Astrocyte (in vitro differentiated cells and primary cell): ENCODE measurements at places on chromosomes 1 and 21. TPM values are rescaled to one million over a fixed set of nuclear protein-coding genes. Genes with fewer than 3 reads are reported as not detected.

GRCh38 chr1:44290250-44291094 lies 64.6 kb downstream of the ERI3 start:
- no peaks in the 10 kb centered on the region for H3K27me3 ChIP-seq
- DNase-seq: no peak
- no peak overlapping the region for H3K4me3 ChIP-seq
- no peaks in the 10 kb centered on the region for H3K4me1 ChIP-seq
- H3K36me3 ChIP-seq: peaks cover 9% of the 10 kb centered on the region
- no peak overlapping the region for H3K27ac ChIP-seq

DNA sequence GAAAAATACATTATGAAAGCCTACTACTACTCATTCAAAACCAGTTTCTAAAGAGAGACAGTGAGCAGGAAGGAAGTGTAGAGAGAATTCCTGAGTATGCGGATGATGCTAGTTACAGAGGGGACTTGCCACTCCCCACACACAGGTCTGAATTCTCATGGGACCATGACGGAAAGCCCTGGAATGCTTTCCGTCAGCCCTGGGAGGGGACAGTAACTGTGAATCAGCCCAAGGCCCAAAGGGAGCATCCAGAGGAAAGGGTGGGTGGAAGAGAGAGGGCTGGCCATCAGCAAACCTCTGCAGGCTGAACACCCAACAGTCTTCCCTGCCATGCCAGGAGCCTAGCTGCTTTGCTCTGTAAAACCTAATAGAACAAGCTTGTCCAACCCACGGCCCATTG lies 36.4 kb downstream of the RCSD1 start:
- no peaks in the 10 kb centered on the region for H3K36me3 ChIP-seq
- H3K27ac ChIP-seq: peak overlapping the region; percentile 8
- H3K27me3 ChIP-seq: no peaks in the 10 kb centered on the region
- peaks cover 13% of the 10 kb centered on the region for H3K4me1 ChIP-seq
- H3K4me3 ChIP-seq: no peak overlapping the region

GRCh38 chr21:10273196-10273595 lies 248.2 kb upstream of the TPTE start:
- H3K4me1 ChIP-seq: no peaks in the 10 kb centered on the region
- H3K27ac ChIP-seq: no peak overlapping the region
- no peaks in the 10 kb centered on the region for H3K36me3 ChIP-seq
- no peaks in the 10 kb centered on the region for H3K27me3 ChIP-seq
- no peak overlapping the region for H3K4me3 ChIP-seq

GRCh38 chr21:23639721-23640120 lies 1967.6 kb downstream of the MRPL39 start:
- H3K27ac ChIP-seq: no peak overlapping the region
- no peak overlapping the region for H3K4me3 ChIP-seq
- H3K36me3 ChIP-seq: no peaks in the 10 kb centered on the region
- no peaks in the 10 kb centered on the region for H3K4me1 ChIP-seq
- DNase-seq: no peak
- no peaks in the 10 kb centered on the region for H3K27me3 ChIP-seq

DNA sequence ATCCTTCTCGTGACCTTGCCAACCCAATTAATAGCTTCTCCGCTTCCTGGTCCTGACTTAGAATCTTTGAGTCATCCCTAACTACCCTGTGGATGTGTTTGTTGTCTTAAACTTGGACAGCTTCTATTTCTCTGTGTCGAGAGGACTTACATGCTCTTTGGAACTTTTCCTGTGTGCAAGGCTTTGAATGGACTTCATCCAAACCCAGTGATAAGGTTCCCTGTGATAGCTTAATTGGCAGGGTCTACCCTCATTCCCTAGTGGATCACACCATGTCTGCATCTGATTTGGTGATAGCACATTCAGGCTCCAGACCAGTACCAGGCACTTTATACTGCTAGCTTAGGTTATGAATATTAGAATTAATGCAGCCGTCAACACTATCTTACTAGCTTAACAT lies 378.2 kb upstream of the KAZN start:
- peak; percentile 1 for DNase-seq
- H3K4me3 ChIP-seq: no peak overlapping the region
- H3K4me1 ChIP-seq: no peaks in the 10 kb centered on the region
- H3K36me3 ChIP-seq: no peaks in the 10 kb centered on the region

- H3K27me3 ChIP-seq: no peaks in the 10 kb centered on the region
- no peaks in the 10 kb centered on the region for H3K36me3 ChIP-seq
- peak; percentile 58 for DNase-seq
- peaks cover 8% of the 10 kb centered on the region for H3K4me1 ChIP-seq
- peak overlapping the region; percentile 82 for H3K4me3 ChIP-seq
- H3K27ac ChIP-seq: peak overlapping the region; percentile 83
These were observed 611 bp upstream of the AKT3 start for GRCh38 chr1:243850452-243851256.

- no peaks in the 10 kb centered on the region for H3K27me3 ChIP-seq
- DNase-seq: peak; percentile 59
- H3K4me3 ChIP-seq: peak overlapping the region; percentile 45
- no peaks in the 10 kb centered on the region for H3K36me3 ChIP-seq
- H3K27ac ChIP-seq: peak overlapping the region; percentile 93
These were observed 75.0 kb downstream of the PTPN14 start for GRCh38 chr1:214476229-214476985.

- peaks cover 7% of the 10 kb centered on the region for H3K4me1 ChIP-seq
- no peaks in the 10 kb centered on the region for H3K27me3 ChIP-seq
- no peak overlapping the region for H3K27ac ChIP-seq
- H3K36me3 ChIP-seq: no peaks in the 10 kb centered on the region
- no peak overlapping the region for H3K4me3 ChIP-seq
- DNase-seq: no peak
These were observed 41.3 kb downstream of the COL6A1 start for GRCh38 chr21:46022551-46023525.

DNA sequence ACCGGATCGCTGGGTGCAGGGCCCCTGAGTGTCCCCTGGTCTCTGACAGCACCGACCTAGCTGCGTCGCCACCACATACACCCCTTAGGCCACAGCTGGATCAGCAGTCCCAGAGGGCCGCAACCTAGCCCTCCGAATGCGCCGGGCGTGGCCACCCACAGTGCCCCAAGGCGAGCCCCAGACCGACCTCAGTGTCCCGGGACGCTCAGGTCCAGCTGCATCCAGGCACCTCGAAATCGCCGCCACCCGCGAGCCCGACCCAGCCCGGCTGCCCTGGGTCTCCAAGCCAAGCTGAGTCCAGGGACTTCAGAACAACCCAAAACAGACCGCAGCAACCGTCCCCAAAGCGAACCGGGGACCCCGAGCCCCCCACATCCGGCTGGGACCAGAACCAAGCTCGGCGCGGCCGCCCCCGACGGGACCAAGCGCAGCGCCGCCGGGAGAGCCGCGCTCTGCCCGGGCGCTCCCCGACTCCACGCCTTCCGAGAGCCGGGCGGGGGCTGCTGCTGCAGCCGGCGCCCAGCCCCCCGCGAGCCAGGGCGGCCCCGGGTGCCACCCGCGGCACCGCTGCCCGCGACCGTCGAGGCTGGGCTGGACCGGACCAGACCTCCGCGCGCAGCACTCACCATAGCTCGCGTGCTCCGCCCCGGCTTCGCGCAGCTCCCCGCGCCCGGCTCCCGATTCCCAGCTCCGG lies 54.6 kb upstream of the ECE1 start:
- peak overlapping the region; percentile 77 for H3K4me3 ChIP-seq
- no peak for DNase-seq
- no peaks in the 10 kb centered on the region for H3K36me3 ChIP-seq
- H3K27ac ChIP-seq: peak overlapping the region; percentile 48
- H3K27me3 ChIP-seq: no peaks in the 10 kb centered on the region

DNA sequence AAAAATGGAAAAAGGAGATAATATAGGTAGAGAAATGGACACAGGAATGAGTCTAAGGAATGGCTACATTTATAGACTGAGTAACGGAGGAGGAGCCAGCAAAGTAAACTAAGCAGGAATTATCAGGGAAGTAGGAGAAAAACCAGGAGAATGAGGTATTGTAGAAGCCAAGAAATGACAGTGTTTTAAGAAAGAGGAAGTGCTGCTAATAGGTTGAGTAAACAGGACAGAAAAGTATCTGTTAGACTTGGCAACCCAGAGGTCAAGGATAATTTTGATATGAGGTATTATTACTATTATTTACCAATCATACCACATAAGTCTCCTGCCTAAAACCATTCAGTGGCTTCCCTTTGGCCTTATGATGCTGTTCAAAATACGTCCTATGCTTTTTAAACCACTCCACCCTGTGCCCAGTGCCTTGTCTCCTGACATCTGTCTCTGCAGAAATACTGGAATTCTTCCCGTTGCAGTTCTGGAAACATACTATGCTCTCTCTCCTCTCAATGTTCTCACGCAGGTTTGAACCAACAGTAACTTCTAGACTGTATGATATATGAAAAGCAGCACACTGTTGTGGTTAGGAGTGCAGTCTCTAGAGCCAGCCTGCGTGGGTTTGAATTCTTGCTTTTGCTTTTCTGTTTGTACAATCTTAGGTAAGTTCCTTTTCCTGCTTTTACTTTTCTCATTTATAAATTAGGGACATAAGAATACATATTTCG lies 24.6 kb upstream of the NEK7 start:
- DNase-seq: no peak
- H3K27me3 ChIP-seq: no peaks in the 10 kb centered on the region
- H3K27ac ChIP-seq: no peak overlapping the region
- H3K36me3 ChIP-seq: no peaks in the 10 kb centered on the region
- H3K4me3 ChIP-seq: no peak overlapping the region

DNA sequence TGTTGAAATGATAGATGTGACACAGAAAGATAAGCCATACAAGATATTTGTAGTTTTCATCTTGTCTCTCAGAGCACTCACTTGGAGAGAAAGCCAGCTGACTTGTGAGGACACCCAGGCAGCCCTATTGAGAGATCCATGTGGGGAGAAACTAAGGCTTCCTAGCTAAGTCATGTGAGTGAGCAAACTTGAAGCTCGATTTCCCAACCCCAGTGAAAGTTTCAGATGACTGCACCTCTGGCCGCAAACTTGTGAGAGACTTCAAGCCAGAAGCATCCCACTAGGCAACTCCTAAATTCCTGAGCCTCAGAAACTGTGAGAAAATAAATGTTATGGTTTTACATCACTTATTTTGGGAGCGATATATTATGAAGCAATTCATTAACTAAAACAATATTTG lies 832.3 kb downstream of the LTN1 start:
- H3K4me1 ChIP-seq: no peaks in the 10 kb centered on the region
- H3K27ac ChIP-seq: no peak overlapping the region
- DNase-seq: no peak
- H3K4me3 ChIP-seq: no peak overlapping the region

DNA sequence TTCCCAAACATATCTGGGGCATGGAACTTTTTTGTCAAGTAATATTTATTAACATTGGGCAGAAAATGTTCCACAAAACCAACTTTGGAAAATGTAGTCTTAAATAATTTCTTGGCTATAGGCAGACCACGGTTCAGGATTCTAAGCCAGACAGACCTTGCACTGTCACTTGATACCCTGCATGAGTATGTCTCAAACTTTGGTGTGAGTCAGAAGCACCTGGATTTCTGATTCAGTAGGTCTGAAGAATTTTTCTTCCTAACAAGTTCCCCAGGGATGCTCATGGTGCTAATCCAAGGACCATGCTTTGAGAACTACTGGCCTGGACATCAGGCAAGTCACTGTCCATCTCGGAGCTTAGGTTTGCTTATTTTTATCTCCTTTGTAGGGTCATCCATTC lies 562.0 kb downstream of the PLPP3 start:
- no peak overlapping the region for H3K27ac ChIP-seq
- no peaks in the 10 kb centered on the region for H3K36me3 ChIP-seq
- H3K4me3 ChIP-seq: no peak overlapping the region
- no peaks in the 10 kb centered on the region for H3K4me1 ChIP-seq
- H3K27me3 ChIP-seq: no peaks in the 10 kb centered on the region

- no peaks in the 10 kb centered on the region for H3K4me1 ChIP-seq
- no peak overlapping the region for H3K4me3 ChIP-seq
- DNase-seq: no peak
- no peak overlapping the region for H3K27ac ChIP-seq
These were observed 91.5 kb upstream of the LBR start for GRCh38 chr1:225519166-225519863.

DNA sequence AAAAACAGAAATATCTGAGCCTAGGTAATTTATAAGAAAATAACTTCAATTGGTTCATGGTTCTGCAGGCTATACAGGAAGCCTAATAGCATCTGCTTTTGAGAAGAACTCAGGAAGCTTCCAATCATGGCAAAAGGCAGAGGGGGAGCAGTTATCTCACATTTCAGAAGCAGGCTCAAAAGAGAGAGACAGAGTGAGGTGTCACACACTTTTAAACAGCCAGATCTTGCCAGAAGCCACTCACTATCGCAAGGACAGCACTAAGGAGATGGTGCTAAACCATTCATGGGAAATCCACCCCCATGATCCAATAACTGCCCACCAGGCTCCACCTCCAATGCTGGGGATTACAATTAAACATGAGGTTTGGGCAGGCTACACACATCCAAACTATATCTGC lies 25.5 kb downstream of the RGS18 start:
- H3K27me3 ChIP-seq: no peaks in the 10 kb centered on the region
- H3K4me3 ChIP-seq: no peak overlapping the region
- no peak overlapping the region for H3K27ac ChIP-seq
- H3K36me3 ChIP-seq: no peaks in the 10 kb centered on the region
- no peak for DNase-seq

DNA sequence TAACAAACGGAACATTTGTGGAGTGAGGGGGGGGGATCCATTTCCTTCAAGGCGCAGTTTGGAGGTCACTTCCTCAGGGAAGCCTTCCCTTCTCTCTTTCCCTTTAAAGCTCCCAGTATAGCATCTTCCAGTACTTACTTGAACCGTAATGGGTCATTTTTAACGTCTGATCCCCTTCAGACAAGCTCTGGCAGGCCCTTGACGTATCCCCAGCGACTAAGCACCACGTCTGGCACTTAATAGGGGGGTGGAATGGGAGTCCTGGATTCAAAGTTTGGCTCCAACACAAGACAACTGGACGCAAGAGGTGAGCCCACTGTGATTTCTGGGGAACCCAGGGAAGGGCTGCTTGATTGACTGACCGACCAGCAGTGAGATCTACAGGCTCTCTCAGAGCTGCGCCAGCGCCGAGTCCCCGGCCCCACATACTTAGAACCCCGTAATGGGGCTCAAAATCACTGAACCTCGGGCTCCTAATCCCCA lies 441 bp downstream of the YARS1 start:
- no peaks in the 10 kb centered on the region for H3K27me3 ChIP-seq
- no peaks in the 10 kb centered on the region for H3K36me3 ChIP-seq
- peaks cover 28% of the 10 kb centered on the region for H3K4me1 ChIP-seq

- peak; percentile 20 for DNase-seq
- H3K4me3 ChIP-seq: no peak overlapping the region
- no peaks in the 10 kb centered on the region for H3K4me1 ChIP-seq
- no peaks in the 10 kb centered on the region for H3K27me3 ChIP-seq
- no peak overlapping the region for H3K27ac ChIP-seq
These were observed 293.5 kb downstream of the MRPL39 start for GRCh38 chr21:25313829-25314228.

GRCh38 chr1:214164173-214164572 lies 116.8 kb upstream of the SMYD2 start:
- DNase-seq: no peak
- no peak overlapping the region for H3K4me3 ChIP-seq
- H3K27ac ChIP-seq: no peak overlapping the region
- no peaks in the 10 kb centered on the region for H3K36me3 ChIP-seq

GRCh38 chr1:12447849-12448312 lies 170.1 kb downstream of the DHRS3 start:
- H3K4me1 ChIP-seq: peaks cover 36% of the 10 kb centered on the region
- peak; percentile 80 for DNase-seq
- H3K27me3 ChIP-seq: no peaks in the 10 kb centered on the region
- H3K4me3 ChIP-seq: no peak overlapping the region
- peak overlapping the region; percentile 76 for H3K27ac ChIP-seq

GRCh38 chr1:203704120-203704519 lies 60.9 kb upstream of the LAX1 start:
- no peak overlapping the region for H3K4me3 ChIP-seq
- no peak overlapping the region for H3K27ac ChIP-seq

ATXN7L2 gene
- total RNA-seq: 5.5 and 6.2 TPM in 2 replicates

ZNF683 gene
- total RNA-seq: not detected in 2 replicates

ST6GALNAC3 gene
- 1.8 and 3.2 TPM in 2 replicates for total RNA-seq

TGFB2 gene
- 308 and 330 TPM in 2 replicates for total RNA-seq
